ENCODE measurements at places on chromosomes 2 and 18. TPM values are rescaled to one million over a fixed set of nuclear protein-coding genes. Genes with fewer than 3 reads are reported as not detected.

SAP130 gene
- total RNA-seq: 3.9 TPM

CCDC121 gene
- total RNA-seq: 2.8 TPM

SLC9A4 gene
- not detected for total RNA-seq

HOXD4 gene
- 8.8 TPM for total RNA-seq

GKN1 gene
- total RNA-seq: not detected

ATP6V1B1 gene
- total RNA-seq: not detected

ANKRD30BL gene
- total RNA-seq: not detected

ZNF407 gene
- 24.0 TPM for total RNA-seq

GREB1L gene
- total RNA-seq: 10.1 TPM

NT5DC4 gene
- not detected for total RNA-seq

ASPRV1 gene
- total RNA-seq: 0.34 TPM

ZNF532 gene
- total RNA-seq: 80.3 TPM

C1QL2 gene
- total RNA-seq: not detected

ERFE gene
- 0.34 TPM for total RNA-seq

MC5R gene
- not detected for total RNA-seq

MEIS1 gene
- total RNA-seq: 1.3 TPM

MFF gene
- 64.2 TPM for total RNA-seq

OTX1 gene
- 0.34 TPM for total RNA-seq

SCG2 gene
- 0.05 TPM for total RNA-seq

DNMT3A gene
- total RNA-seq: 31.0 TPM

RBM45 gene
- 23.0 TPM for total RNA-seq

DNER gene
- not detected for total RNA-seq

UGT1A3 gene
- total RNA-seq: not detected

ALPG gene
- 0.05 TPM for total RNA-seq
